ENCODE measurements at places on chromosomes 7 and 10.

- no peak for DNase-seq
These were observed 134.7 kb downstream of the SLIT1 start for GRCh38 chr10:97050956-97051496.

GRCh38 chr7:71120096-71120495, 11.8 kb upstream of the GALNT17 start:
- no peak for DNase-seq

DNA sequence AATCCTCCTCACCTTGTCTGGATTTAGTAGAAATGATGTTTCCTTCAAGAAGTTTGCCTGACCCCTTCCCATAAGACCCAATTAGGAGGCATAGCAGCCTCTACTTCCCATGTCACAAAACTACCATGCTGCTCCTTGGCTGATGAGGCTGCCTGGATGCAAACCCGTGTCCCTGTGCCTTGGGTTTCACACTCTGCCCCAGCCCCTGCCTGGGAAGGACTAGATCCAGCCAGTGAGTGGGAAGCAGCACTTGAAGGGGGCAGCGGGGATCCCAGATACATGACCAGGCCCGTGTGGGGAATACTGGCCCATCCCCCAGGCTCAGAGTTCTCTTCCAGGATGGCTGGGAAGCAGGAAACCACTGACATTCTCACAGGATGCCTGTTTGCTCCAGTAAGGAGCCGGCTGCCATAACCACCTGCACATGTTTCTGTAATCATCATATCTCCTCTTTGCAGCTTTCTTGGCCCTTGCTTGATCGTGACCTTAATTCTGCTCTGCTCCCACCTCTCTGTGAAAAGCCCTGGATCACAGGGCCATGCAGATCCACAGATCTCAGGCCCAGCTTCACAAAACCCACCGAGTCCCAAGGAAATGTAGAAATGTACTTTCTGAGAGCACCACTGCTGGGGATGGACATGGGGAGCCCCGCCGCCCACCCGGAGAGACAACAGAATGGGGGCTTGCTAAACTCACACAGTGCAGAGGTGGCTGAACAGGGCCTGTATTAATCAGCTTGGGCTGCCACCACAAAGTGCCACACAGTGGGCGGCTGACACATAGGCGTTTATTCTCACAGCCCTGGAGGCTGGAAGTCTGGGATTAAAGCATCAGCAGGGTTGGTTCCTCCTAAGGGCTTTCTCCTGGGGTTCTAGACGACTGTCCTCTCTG, 287.8 kb upstream of the IGFBP3 start:
- no peak for DNase-seq

DNA sequence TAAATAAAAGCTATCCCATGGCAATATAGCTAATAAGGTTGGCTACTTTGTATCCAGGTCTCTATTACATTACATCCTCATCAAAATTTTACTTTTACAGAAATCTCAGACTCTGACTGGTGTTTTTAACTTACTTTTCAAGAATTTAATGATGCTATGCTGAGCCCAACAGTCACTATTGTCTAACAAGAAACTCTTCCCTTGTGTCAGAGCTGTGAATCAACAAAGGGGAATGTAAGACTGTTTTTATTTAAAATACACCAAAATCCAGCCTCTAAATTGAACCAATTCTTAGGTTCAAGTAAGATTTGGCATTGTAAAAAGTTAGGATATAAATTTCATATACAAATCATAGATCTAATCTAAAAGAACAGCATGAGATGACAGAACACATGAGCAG, 7.0 kb downstream of the RTKN2 start:
- no peak for DNase-seq

DNA sequence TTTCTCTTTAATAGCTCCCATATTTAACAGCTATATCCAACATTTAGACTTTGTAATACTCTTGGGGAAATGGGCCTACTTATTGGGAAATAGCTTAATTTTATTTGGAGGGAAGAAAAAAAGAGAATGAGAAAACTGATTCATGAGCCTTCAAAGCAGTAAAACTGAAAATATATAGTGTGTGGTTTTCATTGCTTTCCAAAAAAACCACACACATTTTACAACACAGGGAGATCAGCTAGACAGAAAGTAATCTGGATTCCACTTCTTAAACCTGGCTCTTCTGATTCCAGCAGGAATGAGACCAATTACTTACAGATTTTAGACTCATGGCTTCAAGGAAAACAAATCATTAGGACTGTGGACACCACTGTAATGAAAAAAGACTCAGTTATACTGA, 48.7 kb downstream of the CH25H start:
- no peak for DNase-seq

- no peak for DNase-seq
These were observed 197.0 kb downstream of the ZNF438 start for GRCh38 chr10:30834651-30835050.
